CD4-positive, CD25-positive, alpha-beta regulatory T cell (primary cell): ENCODE measurements at places on chromosomes 16 and 17. TPM values are rescaled to one million over a fixed set of nuclear protein-coding genes. Genes with fewer than 3 reads are reported as not detected.

- H3K36me3 ChIP-seq = no peaks in the 10 kb centered on the region
- no peaks in the 10 kb centered on the region for H3K27me3 ChIP-seq
- no peak for DNase-seq
- no peak overlapping the region for H3K4me3 ChIP-seq
- no peak overlapping the region for H3K27ac ChIP-seq
Measured at GRCh38 chr16:68367030-68367429, 56.2 kb downstream of the PRMT7 start.

The SEPTIN12 gene
- 0.27 TPM for total RNA-seq

GRCh38 chr17:56021681-56022190 is 131.5 kb upstream of the ANKFN1 start:
- H3K27ac ChIP-seq = no peak overlapping the region
- no peaks in the 10 kb centered on the region for H3K36me3 ChIP-seq
- H3K4me1 ChIP-seq = no peaks in the 10 kb centered on the region
- no peak overlapping the region for H3K4me3 ChIP-seq
- H3K27me3 ChIP-seq = peaks cover 3% of the 10 kb centered on the region
- no peak for DNase-seq

The NOG gene
- total RNA-seq = 4.8 TPM

GRCh38 chr16:16062023-16062937 is 112.9 kb downstream of the ABCC1 start:
- no peak for DNase-seq
- H3K27me3 ChIP-seq = no peaks in the 10 kb centered on the region
- H3K27ac ChIP-seq = peak overlapping the region; percentile 3
- H3K4me1 ChIP-seq = peaks cover 14% of the 10 kb centered on the region

The KREMEN2 gene
- total RNA-seq = not detected

DNA sequence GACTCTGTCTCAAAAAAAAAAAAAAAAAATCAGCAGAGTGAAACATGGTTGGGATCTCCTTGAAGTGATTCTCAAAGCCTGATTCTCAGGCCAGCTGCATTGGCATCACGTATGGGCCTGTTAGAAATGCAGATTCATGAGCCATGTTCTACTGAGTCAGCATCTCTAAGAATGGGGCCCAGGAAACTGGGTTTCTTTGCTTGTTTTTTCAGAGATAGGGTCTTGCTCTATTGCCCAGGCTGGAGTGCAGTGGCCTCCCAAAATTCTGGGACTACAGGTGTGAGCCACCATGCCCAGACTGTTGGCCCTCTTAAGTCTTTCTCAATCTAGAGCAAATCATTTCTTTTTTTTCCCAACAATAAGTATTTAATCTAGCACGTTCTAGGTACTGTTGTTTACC is 47.7 kb downstream of the CDK12 start:
- DNase-seq = no peak
- H3K27me3 ChIP-seq = no peaks in the 10 kb centered on the region
- H3K27ac ChIP-seq = no peak overlapping the region
- peaks cover 81% of the 10 kb centered on the region for H3K36me3 ChIP-seq
- no peak overlapping the region for H3K4me3 ChIP-seq

GRCh38 chr16:57305159-57305811 is 20.8 kb upstream of the PLLP start:
- no peak overlapping the region for H3K4me3 ChIP-seq
- H3K36me3 ChIP-seq = no peaks in the 10 kb centered on the region
- peaks cover 12% of the 10 kb centered on the region for H3K4me1 ChIP-seq
- no peaks in the 10 kb centered on the region for H3K27me3 ChIP-seq
- H3K27ac ChIP-seq = no peak overlapping the region
